AG20443 (cell line): ENCODE measurements at places on chromosomes 2 and 18.

- no peak for DNase-seq
Observed at GRCh38 chr2:189559579-189560272, 20.9 kb downstream of the SLC40A1 start.

- no peak for DNase-seq
Observed at GRCh38 chr2:222892321-222892720, 31.5 kb downstream of the ACSL3 start.

GRCh38 chr2:230434677-230435324 lies 18.8 kb downstream of the SP100 start:
- DNase-seq, result no peak

- DNase-seq, result peak; percentile 42
Observed at GRCh38 chr2:53969968-53970723, 647 bp downstream of the PSME4 start.

GRCh38 chr2:199462347-199462955 lies 4.7 kb upstream of the SATB2 start:
- no peak for DNase-seq

- DNase-seq, result no peak
Observed at GRCh38 chr18:10687161-10687925, 161.5 kb downstream of the NAPG start.

DNA sequence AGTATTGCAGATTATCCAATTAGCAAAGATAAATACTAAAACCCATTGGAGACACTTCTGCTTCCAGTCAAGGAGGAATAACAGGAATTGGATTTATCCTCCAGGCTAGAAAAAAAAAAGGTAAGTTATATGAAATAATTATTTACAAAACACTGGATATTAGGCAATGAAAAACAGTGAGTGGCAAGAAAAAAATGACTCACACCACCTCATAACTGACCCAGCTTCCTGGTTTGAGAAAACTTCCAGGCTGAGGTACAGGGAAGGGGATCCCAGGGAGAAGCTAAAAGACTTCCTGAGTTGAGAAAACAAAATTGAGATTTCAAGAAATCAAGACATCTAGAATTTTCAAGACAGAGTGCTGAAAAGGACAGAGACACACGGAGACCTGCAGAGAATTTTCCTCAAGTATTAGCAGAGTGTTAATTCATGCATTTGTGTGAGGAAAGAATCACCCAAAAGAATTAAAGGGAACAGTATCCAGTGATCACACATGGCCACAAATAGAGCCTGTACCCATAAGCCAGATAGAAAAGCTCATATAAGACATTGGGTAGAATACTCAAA lies 17.4 kb downstream of the SRD5A2 start:
- no peak for DNase-seq

DNA sequence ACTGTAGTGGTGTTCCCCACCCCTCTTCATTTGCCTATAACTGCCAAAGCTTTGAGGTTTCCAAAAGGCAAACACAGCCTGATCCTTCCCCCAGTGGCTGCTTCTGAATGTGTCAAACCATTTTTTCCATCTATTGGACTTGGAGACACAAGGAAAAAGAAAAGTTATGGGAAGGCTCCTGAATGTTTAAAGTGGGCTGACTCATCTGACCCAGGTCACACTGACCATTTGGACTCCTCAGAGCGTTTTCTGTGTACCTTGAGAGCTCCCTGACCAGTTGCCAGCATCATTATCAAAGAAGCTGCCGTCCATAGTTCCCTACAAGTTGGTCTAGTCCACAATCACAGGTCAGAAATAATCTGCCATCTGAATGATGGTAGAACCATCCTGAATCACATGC lies 123.4 kb upstream of the COL3A1 start:
- DNase-seq, result no peak

DNA sequence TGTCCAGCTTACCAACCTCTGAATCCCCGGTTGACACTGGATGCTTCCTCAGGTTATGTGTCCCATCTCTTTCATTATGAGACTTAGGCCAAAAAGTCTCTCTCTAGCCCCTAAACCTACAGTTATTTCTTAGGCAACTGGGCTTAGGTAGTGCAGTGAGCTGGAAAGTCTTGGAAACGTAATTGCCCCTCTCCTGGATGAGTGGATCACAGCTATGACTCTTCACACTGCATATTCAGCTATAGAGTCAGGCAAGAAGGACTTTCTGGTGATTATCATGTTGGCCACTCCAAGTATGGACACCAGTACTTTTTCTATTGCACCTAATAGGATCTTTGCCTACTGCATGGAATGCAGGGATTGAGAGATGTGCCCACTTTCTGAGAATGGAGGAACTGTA lies 458.3 kb upstream of the CELF4 start:
- no peak for DNase-seq

GRCh38 chr2:68412127-68412819 lies 47.2 kb downstream of the PLEK start:
- no peak for DNase-seq

GRCh38 chr2:180010701-180011100 lies 3.6 kb upstream of the CWC22 start:
- no peak for DNase-seq

GRCh38 chr2:207328944-207329386 lies 163.2 kb upstream of the KLF7 start:
- DNase-seq, result no peak

DNA sequence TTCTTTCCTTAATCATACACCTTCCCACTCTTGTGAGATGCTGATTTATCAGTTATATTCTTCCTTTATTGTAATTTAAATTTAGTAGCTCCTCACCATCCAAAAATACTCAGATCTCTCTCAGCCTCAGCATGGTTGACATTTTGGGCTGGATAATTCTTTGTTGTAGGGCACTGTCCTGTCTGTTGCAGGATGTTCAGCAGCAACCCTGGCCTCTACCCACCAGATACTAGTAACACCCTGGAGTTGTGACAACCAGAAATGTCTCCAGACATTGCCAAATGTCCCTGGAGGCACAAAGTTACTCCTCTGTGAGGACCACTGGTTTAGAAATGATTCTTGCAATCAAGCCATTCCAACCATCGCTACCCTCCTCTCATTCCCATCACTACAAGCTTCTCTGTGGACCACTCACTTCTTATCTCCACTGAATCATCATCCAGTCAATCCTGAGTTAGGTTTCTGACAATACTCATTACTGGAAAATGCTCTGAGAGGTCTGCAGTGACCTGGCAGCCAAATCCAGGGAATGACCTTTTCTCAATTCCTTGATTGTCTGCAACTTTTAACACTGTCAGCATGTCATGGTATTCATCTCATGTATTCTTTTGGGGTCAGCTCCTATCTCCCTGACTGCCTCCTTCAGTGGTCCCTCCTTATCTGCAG lies 43.3 kb downstream of the OSBPL6 start:
- no peak for DNase-seq

DNA sequence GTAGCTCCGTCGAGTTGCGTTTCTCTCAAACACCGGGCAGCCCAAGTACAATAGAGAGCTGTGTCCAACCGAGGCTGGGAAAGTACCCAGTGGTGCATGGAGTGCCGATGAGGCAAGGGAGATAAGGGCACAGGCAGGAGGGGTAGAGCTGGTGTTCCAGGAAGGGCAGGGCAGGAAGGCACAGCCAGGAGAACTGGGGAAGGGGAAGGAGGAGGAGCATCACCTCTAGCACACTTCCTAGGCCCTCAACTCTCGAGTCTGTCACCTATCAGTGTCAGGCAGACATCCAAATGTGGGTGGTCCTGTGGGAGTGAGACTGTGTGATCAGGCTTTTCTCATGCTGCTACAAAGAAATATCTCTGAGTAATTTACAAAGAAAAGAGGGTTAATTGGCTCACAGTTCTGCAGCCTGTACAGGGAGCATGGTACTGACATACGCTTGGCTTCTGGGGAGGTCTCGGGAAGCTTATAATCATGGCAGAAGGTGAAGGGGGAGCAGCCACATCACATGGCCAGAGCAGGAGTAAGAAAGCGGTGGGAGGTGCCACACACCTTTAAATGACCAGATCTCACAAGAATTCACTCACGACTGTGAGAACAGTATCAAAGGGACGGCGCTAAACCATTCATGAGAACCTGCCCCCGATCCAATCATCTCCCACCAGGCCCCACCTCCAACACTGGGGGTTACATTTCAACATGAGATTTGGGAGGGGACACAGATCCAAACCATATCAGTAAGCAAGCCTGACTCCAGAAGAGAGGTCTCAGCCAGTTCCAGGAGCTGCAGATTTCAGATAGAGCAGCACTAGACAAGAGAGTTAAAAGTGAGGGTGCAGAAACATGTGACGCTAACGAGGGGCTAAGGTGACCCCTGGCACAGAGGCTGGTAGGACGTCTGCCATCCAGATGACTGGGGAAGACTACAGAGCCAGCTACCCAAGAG lies 75.7 kb downstream of the MBOAT2 start:
- DNase-seq, result no peak
